Cerebellar nuclear complex (tissue), 1 donor: ENCODE measurements at places on chromosomes 6 and 20.

- DNase-seq, result no peak
These were observed 151.2 kb downstream of the GRM4 start for GRCh38 chr6:33994472-33995308.

DNA sequence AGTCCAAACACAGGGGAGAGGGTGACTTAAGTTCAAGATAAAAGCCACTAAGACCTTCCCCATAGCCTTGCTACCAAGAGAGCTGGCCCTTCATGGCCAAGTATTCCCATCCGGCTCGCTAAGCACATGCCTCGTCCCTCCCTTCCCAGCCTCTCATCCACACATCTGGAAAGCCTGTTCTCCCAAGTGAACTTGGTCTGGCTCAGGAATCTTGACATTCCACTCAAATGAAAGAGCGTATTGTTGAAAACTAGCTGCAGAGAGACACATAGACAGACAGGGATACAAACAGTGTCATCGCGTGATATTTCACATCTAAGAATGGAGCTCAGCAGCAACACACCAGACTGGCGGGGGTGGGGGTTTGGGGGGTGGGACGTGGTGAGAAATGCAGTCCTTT is 182.8 kb upstream of the FOXQ1 start:
- DNase-seq, result no peak

DNA sequence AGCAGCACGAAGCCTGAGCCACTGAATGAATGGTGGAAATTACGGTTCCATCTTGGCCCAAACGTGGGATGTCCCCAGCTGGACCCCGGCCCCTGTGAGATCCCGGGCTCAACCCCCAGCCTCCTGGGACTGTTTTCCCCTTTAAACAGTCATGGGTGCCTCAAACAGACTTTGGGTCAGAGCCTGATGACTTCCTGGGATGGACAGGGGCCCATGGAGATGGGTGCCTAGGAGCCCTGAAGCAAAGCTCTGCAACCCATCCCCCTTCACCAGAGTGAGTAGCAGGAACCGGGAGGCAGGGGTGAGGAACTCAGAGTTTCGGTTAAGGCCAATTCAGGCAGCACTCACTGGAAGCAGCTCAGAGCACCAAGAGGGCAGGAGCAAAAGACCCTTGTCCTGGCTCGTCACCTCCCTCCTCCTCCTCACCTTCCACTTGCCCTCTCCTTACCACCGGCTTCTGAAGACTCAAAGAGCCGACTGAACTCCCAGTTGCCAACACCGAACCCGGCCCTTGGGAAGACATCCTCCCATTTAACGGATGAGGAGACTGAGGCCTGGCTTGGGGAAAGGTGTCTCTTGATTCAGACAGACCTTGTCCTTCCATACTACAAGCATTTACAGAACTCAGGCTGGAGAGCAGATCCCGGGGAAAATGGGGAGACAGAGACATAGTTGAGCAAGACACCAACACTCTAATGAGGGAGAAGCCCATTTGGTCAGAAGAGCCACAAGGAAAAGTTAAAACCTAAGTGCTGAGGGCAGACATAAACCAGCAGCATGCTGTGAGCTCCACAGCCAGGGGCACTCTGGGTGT is 14.9 kb upstream of the TLDC2 start:
- no peak for DNase-seq

DNA sequence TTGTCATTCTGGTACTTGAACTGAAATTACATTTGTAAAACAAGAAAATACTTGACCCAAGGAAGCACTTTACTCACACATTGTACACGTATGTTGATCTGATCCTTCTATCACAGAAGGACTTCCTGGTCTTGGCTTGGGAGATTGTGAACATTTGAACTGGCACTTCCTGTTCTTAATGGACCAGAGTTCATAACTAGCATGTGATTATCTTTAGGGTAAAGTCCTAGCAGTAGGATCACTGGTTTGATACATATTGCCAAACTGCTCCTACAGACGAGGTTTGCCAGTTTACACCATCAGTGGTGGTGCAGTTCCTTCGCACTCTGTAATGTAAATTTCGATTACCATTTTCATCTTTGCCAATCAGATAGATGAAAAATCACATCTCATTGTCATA is 12.7 kb downstream of the HECA start:
- DNase-seq, result no peak

DNA sequence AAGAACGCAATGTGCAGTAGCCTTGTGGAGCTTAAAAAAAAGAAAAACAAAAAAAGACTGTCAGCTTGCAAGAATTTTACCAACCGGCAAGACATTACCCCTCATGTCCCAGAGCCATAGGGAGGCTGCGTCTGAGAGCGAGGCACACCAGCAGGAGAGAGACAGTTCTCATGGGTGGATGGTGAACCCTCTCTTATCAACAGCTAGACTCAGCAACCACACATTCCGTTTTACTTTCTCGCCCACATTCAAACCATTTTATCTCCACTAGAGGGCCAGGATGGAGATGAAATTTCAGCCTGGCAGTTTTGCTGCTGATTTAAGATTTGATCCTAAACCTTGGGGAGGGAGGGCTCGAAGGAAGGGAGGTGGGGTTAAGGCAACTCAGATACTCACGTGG is 247.0 kb downstream of the ATXN1 start:
- DNase-seq, result no peak

GRCh38 chr6:109998159-109998785 is 20.2 kb downstream of the GPR6 start:
- DNase-seq, result no peak

DNA sequence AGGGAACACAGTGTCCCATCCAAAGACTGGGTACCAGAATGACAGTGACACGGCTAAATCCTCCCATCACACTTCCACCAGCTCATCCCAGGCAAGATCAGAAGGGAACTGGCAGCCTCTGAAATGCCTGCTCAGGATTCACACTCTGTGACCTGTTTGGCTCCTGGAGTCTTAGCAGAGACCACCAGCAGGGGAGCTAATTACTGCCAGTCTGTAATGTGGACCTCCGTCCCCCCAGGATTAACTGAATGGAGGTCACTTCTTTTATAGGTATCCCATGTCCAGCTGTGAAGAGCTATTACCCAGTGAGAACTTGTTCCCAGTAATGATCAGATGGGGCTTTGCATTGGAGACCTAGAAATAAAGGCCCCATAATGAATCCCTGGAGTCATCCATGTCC is 45.2 kb downstream of the DEFB114 start:
- no peak for DNase-seq

DNA sequence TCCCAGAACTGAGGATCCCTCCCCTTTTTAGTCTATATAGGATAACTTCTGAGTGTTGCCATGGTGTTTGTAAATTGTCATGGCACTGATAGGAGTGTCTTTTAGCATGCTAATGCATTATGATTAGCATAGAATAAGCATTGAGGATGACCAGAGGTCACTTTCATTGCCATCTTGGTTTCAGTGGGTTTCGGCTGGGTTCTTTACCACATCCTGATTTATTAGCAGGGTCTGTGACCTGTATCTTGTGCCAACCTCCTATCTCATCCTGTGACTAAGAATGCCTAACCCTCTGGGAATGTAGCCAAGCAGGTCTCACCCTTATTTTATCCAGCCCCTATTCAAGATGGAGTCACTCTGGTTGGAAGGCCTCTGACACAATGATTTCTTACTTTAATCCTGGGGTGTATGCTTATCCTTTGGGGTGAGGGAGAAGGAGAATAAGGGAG is 19.6 kb downstream of the WFDC2 start:
- no peak for DNase-seq

DNA sequence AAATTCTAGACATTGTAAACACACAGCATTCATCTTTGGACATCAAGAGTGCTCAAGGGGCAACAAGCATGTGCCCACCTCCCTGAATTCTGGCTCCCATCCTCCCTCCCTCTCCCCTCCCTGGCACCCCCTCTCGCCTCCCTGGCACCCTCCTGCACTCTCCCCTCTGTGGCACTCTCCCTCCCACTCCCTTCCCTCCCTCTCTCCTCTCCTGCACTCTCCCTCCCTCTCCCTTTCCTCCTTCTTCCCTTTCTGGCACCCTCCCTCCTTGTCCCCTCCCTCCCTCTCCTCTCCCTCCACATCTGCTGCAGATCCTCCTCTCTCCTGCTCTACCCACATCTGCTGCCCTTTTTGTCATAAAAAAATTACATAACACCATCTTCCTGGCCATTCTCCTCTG is 113.0 kb upstream of the SLC22A23 start:
- DNase-seq, result no peak

- no peak for DNase-seq
These were observed 595 bp downstream of the FBXO5 start for GRCh38 chr6:152981989-152982903.

DNA sequence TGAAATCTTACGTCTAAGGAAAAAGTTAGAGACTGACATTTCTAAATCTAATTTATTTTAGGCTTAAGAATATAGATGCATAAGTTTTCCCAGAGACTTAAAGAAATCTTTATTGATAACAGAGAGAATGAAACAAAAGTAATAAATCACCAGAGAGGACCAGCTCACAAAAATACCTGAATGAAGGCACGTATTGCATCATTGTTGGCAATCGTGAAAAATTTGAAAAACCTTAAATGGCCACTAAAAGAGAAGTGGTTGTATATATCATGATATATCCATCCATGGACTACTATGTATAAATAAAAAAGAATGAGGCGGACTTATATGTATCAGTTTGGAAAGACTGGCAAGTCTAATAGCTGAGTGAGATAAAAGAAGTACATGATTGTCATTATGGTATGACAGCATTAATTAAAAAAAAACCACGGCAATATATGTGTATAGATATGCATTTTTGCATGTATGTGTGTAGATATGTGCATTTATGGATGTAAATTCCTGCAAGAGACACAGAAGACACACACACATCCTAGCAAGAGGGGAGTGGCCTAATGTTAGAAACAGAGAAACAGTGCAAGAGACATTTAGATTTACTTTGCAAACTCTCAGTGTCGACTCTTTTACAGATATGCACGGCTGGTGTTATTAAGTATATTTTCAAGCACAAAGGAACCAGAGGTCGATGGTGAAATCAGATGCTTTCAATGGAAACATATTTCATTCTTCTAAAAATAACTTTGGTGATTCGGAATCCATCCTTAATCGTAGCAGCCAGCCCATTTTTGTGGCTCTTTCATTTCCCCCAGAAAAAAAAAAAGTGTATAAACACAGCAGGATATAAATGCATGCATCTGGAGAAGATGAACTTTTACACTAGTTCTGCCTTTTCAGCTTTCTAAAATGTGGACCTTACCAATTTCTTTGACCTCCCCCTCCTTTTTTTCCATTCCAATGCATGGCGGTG is 156.1 kb upstream of the SALL4 start:
- no peak for DNase-seq

DNA sequence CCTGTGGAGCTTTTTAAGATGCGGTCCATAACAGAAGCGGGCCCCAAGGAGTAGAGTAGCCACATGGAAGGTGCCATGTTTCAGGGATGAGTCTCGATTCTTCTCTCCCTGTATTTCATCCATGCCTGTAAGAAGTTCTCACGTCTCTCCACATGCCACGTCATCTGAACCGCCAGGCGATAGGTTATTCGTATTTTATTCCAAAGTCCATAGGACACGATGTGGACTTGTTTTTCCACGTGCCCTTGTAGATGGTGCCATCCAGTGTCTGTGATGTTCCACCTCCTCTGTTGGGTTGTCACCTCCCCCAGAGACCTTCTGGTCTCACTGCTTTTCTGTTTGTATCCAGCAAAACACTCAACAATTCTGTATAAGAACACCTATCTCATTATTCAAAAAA is 17.6 kb downstream of the HEBP2 start:
- no peak for DNase-seq

DNA sequence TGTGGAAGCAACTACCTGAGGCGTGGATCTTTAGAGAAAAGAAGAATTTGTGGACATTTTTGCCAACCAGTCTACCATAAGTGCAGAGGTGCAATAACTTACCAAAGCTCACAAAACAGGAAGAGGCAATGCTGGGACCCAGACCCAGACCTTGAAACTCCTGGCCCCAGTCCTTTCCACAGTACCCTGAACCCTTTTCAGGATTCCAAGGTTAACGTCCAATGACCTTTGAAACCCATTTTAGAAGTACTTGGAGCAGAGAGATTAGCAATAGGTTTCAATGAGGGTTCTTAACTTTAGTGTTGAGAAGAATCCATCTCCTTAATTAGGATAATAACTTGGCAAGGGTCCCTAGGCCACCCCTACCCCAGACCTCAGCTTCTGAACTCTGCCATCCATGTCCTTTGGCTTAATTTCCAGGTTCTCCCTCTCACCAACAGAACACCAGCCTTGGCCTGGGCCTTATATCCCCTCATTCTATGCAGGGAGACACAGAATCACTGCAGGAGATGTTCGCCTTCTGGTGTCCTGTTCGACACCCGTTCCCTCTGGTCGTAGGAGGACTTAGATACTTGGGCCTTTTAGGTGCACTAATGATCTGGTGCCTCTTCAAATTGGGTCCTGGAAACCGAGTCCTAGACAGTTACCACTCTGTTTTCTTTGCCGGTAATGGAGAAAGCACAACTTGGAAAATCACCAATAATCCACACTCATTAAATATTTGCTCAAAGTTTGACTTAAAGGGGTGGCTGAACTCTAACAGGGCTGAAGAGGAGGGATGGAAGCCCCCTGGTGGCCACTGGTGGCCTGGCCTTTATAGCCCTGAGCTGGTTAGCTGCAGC is 40.6 kb downstream of the ISM1 start:
- DNase-seq, result no peak

DNA sequence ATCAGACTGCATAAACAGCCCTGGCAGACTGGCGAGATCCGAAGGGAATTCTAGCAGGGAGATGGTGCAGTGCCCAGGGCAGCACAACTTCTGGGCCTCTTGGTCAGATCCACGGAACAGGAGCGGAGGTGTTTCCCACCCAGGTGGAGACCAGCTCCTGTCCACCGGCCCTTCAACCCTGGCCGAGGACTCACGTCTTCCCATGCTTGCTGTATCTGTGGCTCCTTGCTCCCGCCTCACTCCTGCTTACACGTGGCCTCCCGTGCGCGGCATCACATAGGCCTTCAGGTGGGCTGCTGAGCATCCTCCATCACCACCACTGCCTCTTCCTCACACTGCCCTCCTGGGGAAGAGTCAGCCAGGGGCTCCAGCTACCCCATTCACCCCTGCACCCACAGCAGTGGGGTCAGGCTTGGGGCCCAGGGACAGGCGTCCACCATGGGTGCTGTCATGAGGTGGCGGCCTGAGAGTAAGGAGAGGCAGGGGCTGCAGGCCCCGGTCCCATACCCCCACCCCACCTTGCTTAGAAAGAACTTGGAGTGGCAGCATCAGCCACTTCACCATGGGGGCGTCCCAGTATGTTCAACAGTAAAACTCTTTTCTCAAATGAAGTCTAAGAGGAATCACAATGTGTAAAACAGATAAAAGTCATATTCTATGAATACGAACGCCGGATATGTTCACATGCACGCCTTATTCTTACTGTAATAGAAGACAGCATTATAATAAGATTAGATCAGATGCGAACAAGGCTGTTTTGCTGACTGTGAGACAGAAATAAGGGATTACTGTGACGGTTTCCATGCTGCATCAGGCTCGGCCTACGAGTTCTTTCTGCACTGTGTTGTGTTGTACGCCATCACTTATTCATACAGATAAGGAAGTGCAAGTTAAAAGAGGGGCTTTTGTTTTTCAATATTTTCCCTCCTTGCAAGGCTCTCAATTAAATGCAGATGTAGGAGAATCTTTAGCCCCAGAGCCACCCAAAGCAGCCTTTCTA is 165.4 kb downstream of the GRM4 start:
- DNase-seq, result no peak
